ENCODE measurements at places on chromosomes 4 and X.

DNA sequence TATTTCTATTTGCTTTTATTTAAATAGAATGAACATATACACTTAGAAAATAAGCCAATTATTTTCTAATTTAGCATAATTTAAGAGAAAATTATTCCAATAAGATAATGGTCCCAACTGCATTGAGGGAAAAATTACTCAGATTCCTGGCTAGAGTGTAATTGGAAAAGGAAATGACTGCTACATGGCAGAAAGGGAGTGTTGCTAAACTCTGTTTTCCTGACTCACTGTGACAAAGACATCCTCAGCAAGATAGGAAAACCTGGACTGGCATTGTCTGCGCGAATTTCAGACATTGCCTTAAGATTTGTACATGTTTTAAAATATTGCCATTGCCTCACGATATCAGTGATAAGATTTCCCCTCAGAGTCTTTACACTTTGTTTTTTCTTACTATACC lies 8.2 kb downstream of the TNIP3 start:
- peak; percentile 60 for DNase-seq

DNA sequence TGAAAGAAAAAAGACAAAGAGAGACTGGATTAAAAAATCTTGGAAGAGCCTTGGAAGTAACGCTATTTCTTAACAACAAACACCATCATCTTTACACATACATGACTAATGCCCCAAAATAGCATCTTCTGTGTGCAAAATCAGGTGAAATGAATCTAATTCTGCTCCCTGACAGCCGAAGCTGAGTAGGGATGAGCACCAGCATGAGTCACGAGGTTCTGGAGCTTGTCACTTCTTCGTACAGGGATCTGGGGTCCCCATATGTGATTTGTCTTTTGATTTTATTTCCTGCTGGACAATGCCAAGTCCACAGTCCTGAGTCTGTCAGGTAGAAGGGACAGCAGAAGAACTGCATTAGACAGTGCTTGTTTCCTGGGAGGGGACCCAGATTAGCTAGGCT lies 55.9 kb downstream of the OSTC start:
- no peak for DNase-seq

GRCh38 chr4:176001151-176002006 lies 64.3 kb upstream of the WDR17 start:
- DNase-seq = no peak

GRCh38 chrX:20653070-20653469 lies 386.4 kb upstream of the RPS6KA3 start:
- DNase-seq = no peak

GRCh38 chrX:31606771-31607170 lies 534.9 kb upstream of the FTHL17 start:
- DNase-seq = no peak

- DNase-seq = no peak
Measured at GRCh38 chr4:126752126-126752525, 880.6 kb upstream of the INTU start.

GRCh38 chrX:23854122-23854521 lies 53.6 kb downstream of the APOO start:
- DNase-seq = no peak

GRCh38 chrX:15646543-15646942 lies 18.1 kb downstream of the CLTRN start:
- no peak for DNase-seq

DNA sequence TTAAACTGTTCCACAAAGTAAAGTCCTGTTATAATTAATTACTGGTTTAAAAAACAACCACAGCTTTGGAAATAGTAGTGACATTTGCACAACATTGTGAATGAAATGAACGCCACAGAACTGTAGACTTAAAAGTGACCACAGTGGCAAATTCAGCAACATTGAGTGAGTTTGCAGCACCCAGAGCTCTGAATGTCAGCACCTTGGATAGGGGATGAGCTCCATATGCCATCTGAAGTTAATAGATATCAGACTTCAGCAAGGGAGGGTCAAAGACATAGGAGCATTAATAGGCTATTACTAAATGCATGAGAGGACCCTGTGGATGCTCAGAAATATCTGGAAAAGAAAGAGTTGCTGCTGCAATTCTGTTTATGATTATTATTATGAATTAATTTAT lies 55.3 kb upstream of the KCNIP4 start:
- no peak for DNase-seq

All from CD14-positive monocyte (primary cell).